Amniotic epithelial cell (primary cell): ENCODE measurements at places on chromosomes 5 and 9.

- peak; percentile 53 for DNase-seq
These were observed 6.7 kb upstream of the CAST start for GRCh38 chr5:96655506-96655905.

DNA sequence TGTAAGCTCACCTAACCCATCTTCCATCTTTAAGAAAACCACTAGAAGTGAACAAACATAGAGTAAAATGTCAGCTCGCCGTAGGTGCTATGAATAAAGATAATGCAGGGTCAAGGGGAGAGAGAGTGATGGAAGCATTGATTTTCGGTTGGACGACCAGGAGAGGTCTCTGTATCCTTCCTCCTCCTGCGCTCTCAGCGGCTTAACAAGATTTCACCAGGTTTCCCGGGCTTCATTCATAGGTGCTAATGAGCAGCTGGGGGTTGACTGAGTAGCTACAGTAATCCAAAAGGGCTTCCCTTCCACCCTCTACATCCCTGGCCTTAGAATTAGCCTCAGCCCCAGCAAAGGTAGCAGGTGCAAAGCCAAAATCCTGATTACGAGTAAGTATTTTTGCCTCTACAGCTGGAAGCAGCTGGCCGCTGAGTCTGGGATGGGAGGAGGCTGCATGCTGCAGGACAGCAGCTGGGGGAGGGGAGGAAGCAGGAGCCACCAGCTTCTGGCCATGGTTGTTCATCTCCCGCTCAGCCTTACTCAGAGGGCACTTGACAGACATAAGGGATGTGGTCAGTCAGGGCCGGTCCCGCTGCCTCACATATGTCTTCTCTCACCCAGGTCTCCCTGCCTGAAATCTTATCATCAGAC lies 112.0 kb upstream of the IL12B start:
- peak; percentile 18 for DNase-seq

DNA sequence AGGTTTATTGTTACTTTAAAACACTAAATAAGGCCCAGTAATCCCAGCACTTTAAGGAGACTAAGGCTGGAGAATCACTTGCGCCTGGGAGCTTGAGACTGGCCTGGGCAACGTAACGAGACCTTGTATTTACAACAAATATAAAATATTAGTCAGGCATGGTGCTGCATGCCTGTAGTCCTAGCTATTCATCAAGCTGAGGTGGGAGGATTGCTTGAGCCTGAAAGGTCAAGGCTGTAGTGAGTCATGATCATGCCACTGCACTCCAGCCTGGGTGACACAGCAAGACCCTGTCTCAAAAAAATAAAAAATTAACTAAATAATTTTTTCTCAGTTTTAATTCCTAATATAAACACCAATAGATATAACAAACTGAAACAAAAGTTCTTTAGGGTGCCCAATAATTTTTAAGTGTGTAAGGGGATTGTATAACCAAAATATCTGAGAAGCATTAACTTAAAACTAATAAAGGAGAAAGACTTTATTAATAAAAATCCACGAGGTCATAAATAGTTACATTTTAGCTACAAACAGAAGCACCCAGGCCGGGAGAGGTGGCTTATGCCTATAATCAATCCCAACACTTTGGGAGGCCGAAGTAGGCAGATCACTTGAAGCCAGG lies 32.7 kb downstream of the FAM13B start:
- DNase-seq = peak; percentile 87

DNA sequence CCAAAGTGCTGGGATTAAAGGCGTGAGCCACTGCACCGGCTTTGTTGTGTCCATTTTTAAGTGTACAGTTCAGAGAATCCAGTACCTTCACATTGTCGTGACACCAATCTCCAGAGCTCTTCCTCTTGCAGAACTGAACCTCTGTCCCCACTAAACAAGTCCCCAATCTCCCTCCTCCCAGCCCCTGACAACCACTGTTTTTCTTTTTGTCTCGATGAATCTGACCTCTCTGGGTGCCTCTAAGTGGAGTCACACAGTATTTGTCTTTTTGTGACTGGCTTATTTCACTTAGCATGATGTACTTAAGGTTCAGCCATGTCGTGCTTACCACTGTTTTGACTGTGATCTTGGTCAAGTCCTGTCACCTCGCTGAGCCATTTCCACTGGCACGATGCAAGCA lies 1.6 kb downstream of the WDR38 start:
- no peak for DNase-seq

DNA sequence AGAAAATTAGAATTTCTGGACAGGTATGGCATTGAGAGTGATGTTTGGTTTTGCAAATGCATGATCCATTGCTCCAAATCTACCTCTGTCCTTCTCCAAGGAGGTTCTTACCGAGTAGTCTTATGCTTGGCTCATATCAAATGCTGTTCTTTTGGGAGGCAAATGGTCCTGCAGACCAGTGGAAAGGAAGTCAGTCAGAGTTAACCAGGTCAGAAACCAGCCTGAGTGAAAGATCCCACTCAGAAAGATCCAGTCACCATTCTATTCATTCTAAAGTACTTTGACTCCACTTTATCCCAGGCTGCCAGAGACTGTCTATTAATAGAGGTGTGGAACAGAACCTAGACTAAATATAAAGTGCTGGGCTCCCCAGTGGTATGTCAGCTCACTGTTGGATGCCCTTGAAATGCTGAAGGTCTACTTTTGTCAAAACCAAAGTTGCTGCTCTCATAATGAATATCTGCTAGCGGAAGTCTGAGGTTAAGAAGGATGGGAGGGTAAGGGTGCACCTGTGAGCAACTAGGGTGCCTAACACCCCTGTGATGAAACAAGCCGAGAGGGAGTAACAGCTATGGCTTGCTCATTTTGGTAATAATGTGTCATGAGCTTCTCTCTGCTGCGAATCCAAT lies 302.2 kb downstream of the ZNF608 start:
- no peak for DNase-seq
